ENCODE measurements at places on chromosomes 12 and 14.

GRCh38 chr12:103687253-103687652 lies 100.2 kb downstream of the STAB2 start:
- DNase-seq = no peak

- no peak for DNase-seq
Observed at GRCh38 chr14:24139272-24139934, 2.0 kb downstream of the EMC9 start.

- DNase-seq = no peak
Observed at GRCh38 chr12:4323396-4323795, 2.4 kb downstream of the TIGAR start.

GRCh38 chr12:88520436-88520820 lies 59.8 kb downstream of the KITLG start:
- no peak for DNase-seq

- no peak for DNase-seq
Observed at GRCh38 chr12:43306066-43306465, 245.9 kb downstream of the ADAMTS20 start.

Data from esophagus muscularis mucosa (tissue), 4 donors.